GOT3 (cell line): ENCODE measurements at places on chromosomes 4 and X.
A peak's percentile ranks its signal among the peaks of the same experiment; 100 is the strongest.

DNA sequence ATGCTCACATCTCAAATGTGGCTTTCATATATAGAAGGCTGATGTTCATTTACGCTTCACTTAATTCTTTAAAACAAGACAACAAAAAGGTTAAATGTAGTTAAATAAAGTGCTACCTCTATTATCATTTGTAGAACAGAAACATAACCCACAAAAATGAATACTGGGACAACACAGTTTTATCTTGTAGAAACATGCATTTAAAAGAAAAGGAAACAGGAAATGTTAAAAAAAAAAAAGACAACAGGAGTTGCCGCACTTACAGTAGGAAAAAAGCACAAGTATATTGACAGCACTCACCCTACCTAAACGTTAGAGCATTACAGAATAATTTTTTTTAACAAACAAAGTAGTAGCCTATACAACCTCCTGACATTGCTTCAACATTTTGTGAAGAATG lies 4.8 kb downstream of the THOC2 start:
- no peak for DNase-seq

DNA sequence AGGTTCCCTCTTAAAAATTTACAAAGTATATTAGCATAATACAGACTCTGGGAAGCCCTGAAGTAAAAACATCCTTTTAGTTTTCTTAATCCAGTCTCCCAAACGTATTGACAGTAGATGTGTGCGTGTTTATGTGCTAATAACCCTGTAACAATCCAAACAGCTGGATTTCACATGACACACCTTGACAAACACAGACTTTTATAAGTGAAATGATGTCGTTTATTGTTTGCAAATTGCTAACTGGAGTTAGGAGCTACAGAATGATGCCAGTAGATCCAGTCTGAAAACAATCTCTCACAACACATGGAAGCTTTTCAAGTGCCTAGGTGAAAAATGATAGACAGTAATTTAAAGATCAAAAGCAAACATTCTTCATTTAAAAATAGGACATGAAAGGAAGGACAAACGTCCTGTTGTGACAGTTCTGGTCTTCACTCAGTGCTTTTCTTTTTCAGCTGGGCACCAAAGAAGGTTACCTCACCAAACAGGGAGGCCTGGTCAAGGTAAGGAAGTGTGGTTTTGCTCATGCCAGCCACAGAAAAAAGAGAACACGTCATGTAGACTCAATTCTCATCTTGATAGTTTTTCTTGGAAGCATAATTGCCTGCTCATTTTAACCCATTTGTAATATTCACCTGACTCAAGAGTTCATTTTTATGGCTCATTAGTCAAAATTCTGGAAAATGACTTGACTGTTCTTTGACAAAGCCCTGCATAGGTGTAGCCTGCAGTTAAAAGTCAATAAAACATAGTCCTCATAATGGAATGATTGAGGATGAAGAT lies 32.9 kb downstream of the LAMTOR3 start:
- DNase-seq: no peak

GRCh38 chr4:48017108-48017571 lies 568 bp downstream of the NIPAL1 start:
- DNase-seq: peak; percentile 45

GRCh38 chr4:164485136-164485535 lies 268.8 kb upstream of the SMIM31 start:
- no peak for DNase-seq

- no peak for DNase-seq
Observed at GRCh38 chrX:25519258-25519657, 503.5 kb upstream of the ARX start.

GRCh38 chr4:5801696-5802095 lies 90.7 kb downstream of the EVC start:
- DNase-seq: no peak

- no peak for DNase-seq
Observed at GRCh38 chrX:95760356-95760755, 924.3 kb upstream of the DIAPH2 start.

- no peak for DNase-seq
Observed at GRCh38 chr4:70062000-70062399, 11.8 kb downstream of the HTN1 start.
